ENCODE measurements at places on chromosomes 13 and 19. TPM values are rescaled to one million over a fixed set of nuclear protein-coding genes. Genes with fewer than 3 reads are reported as not detected.

Gene NUDT19
- total RNA-seq: 17.7 TPM

Gene LMTK3
- total RNA-seq: 4.5 TPM

Gene DIAPH3
- 29.3 TPM for total RNA-seq

Gene ZNF575
- 3.4 TPM for total RNA-seq

Gene ZNF154
- 5.0 TPM for total RNA-seq

Gene ZNF552
- 6.1 TPM for total RNA-seq

Gene KLF1
- 0.18 TPM for total RNA-seq

Gene ICAM5
- total RNA-seq: 1.9 TPM

Gene ETV2
- total RNA-seq: 1.1 TPM

Gene RFPL4A
- total RNA-seq: not detected

Gene ARHGEF1
- 231 TPM for total RNA-seq

Gene SOX1
- not detected for total RNA-seq

Gene LGALS7
- not detected for total RNA-seq

Gene ZNF814
- 24.5 TPM for total RNA-seq

Gene CALR
- total RNA-seq: 557 TPM

Gene BLOC1S3
- total RNA-seq: 10.7 TPM

Gene VSTM2B
- not detected for total RNA-seq

Gene MKNK2
- 139 TPM for total RNA-seq

Gene PET100
- total RNA-seq: 99.4 TPM

Gene ACER1
- not detected for total RNA-seq

Gene SYNE4
- total RNA-seq: 1.6 TPM

Gene ZNF541
- total RNA-seq: 0.11 TPM

Gene PLVAP
- not detected for total RNA-seq

Gene APOC4
- not detected for total RNA-seq

Gene CYP2A7
- total RNA-seq: not detected

Gene TSSK6
- 4.4 TPM for total RNA-seq

Gene C13orf42
- not detected for total RNA-seq

Gene HIPK4
- total RNA-seq: 0.09 TPM

Gene KLK10
- total RNA-seq: not detected

Gene ZNF77
- 4.3 TPM for total RNA-seq

Gene TMEM259
- total RNA-seq: 106 TPM

Gene OR10H1
- total RNA-seq: not detected

Gene SCAF1
- 64.0 TPM for total RNA-seq

Gene CYP2S1
- total RNA-seq: 0.84 TPM

Gene SPINT2
- 49.0 TPM for total RNA-seq

Gene PRSS57
- not detected for total RNA-seq

Gene CNN1
- total RNA-seq: not detected

Gene CD70
- total RNA-seq: 3.3 TPM

Gene ZNF285
- total RNA-seq: 1.2 TPM

Gene MIR17HG
- total RNA-seq: 13.8 TPM

Gene NLRP5
- total RNA-seq: not detected

Gene ADGRE3
- total RNA-seq: 0.11 TPM

Measured in activated CD4-positive, alpha-beta T cell treated with anti-CD3 and anti-CD28 coated beads for 36 hours (primary cell).